NCI-H2081 treated with DMSO at 0.1 percent for 48 hours (cell line): ENCODE measurements at places on chromosomes 1 and 21.

DNA sequence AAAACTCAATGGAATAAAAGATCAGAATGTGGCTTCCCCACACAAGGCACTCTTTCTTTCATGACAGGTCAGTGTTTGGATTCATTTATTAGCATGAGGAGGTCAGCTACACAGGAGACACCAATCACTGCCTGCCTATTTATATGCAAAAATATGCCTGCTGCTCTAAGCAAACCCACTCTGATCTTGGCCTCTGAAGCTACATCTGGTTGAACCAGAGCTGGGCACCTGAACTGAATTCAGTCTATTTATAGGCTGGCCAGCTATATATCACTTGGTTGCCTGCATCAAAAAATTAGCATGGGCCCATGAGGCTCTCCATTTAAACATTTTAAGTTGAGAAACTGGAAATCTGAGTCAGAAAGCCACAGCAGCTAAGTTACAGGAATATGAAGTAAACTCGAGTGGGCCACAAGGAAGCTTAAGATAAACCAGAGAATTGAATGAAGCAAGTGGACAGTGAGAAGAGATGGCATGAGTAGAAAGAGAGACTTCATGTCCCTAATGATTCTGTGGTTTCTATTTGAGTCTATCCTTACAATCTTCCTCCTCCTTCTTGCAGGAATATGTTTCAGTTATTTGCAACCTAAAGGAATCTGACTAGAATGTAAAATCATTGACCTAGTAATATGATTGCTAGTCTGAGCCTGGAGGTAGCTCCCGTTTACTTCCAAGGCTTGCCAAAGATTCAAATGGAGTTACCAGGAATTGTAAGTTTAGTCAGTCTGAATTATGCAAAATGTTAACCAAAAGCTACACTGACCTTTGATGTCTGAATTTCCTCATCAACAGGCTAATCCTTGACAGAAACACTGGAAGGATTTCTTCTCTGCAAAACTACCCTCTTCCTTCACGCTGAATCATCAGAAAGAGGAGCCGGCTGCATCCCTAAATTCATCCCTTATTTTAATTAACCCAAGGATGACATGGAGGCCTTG, 17.7 kb downstream of the DDAH1 start:
- DNase-seq: no peak

GRCh38 chr1:43947061-43947873, 517 bp downstream of the IPO13 start:
- DNase-seq: no peak

DNA sequence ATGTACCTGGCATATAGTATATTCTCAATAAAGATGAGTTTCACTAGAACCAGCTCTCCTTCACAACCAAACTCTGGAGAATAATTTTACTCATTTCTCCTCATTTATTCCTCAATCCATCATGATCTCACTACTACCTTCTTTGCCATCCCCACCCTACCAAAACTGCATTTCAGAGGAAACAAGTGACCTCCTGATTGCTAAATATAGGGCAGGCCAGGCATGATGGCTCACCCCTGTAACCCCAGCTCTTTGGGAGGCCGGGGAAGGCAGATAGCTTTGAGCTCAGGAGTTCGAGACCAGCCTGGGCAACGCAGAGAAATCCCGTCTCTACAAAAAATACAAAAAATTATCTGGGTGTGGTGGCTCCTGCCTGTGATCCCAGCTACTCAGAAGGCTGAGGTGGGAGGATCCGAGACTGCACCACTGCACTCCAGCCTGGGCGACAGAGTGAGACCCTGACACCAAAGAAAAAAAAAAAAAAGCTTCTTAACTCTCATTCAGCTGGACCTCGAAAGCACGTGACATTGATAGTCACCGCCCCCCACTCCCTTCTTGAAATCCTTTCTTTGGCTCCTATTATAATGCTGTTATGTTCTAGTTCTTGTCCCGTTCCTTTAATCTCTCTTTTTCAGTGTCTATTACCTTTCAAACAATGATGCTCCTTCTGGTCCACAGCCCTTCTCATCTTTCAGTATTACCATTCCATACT, 2.1 kb downstream of the TESK2 start:
- no peak for DNase-seq

DNA sequence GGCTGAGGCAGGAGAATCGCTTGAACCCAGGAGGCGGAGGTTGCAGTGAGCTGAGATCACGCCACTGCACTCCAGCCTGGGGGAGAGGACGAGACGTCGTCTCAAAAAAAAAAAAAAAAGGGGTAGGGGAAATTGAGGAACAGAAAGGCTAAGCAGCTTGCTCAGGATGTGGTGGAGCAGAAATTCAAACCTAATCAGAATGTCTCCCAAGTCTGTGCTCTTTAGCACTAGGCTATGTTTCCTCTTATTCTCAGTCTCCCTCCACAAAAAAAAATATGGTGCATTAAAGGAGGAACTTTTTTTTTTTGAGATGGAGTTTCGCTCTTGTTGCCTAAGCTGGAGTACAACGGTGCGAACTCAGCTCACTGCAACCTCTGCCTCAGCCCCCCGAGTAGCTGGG, 114.2 kb downstream of the SLC16A1 start:
- no peak for DNase-seq

GRCh38 chr1:194903524-194903923, 1704.7 kb downstream of the KCNT2 start:
- DNase-seq: no peak

DNA sequence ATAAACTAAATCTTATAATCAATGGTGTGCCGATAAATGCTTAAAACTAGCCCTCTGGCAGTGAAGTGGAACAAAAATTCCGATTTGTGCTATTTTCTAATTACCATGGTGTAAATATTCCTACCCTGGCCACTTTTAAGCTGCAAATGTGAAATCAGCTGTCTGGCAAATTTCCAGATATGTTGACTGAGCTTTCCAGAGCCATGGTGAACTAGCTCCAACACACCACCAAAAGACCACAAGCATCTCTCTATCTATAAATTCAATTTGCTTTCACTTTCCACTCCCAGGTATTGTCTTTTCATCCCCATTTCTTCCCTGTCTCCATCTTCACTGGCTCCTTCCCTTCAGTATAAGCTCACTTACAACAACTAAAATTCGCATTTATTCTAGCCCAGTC, 152.3 kb upstream of the RGS18 start:
- DNase-seq: no peak

DNA sequence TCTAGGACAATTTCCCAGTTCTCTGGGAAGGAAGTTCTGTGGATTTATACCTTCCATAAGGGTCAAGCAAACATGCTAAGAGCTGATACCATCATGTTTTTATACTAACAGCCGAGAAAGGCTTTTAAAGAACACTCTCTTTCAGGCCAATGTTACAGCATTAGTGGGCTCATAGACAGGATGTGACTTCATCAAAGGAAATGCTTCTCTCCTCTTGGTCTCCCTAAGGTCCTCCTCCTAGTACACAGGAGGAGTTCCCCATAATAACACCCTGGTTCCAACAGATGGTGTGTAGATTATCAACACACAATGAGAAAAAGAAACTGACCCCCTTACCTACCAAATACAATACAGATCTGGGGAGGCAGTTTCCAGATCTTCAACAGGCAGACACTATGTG, 26.7 kb upstream of the GLIS1 start:
- no peak for DNase-seq

DNA sequence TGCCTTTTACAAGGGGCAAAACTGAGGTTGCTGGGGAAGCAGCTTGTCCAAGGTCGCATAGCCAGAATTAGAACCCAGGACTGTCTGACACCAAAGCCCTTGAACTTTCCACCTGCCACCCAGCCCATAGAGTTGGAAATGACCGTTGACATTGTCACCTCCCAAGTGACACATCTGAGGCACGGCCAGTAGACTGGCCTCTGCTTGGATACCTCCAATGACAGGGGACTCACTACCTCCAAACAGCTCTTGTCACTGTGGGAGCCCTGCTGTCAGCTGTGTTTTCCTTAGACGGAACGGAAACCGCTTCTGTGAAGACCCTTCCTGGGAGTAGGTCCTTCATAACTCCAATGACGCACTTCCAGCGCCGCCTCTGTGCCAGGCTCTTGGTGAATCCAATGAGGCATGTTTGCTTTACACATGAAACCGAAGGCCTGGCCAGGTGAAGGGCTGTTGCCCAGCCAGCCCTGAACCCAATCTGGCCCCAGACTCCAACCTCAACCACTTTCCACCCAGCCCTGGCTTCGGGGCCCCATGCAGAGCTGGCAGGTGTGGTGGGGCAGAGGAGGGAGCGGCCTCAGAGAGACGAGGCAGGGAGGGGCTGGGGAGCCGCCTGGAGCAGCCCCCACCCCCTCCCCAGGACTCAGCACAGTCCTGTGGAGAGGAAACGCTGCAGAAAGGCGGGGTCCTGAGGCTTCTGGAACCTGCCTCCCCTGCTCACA, 109.2 kb upstream of the IFFO2 start:
- no peak for DNase-seq

DNA sequence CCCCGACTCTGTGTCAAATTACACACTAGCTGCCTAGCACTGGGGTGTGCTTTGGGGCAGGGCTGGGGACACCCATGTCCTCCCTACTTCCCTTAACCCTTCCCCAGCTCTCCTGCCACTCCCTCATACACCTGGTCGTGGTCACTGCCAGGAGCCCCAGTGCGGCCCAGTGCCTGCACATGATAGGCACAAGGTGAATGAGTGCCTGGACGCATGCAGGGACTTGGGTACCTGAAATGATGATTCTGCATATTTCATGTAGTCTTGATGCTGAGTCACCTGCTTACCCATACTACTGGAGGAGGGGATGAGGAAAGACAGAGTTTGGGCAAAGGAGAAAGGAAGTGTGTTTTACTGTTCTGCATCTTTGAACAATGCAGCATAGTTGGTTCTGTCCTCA, 1.5 kb upstream of the VANGL2 start:
- DNase-seq: no peak
